A549 treated with RU486 at 1 μM for 4 hours (cell line): ENCODE measurements at places on chromosomes 16 and 17. TPM values are rescaled to one million over a fixed set of nuclear protein-coding genes. Genes with fewer than 3 reads are reported as not detected.

CCL23 gene
- not detected in 5 replicates for total RNA-seq

ZFPM1 gene
- 5.6 to 9.4 TPM (median 8.7 TPM) in 5 replicates for total RNA-seq

RNF167 gene
- total RNA-seq, result 88.1 to 164 TPM (median 124 TPM) in 5 replicates

C17orf50 gene
- 0.33 to 0.70 TPM (median 0.53 TPM) in 4 of 5 replicates, not detected in the other for total RNA-seq

HOXB1 gene
- total RNA-seq, result not detected in 5 replicates

COG7 gene
- 13.9 to 18.7 TPM (median 17.6 TPM) in 5 replicates for total RNA-seq
